ENCODE measurements at places on chromosomes 11 and 22. TPM values are rescaled to one million over a fixed set of nuclear protein-coding genes. Genes with fewer than 3 reads are reported as not detected.

KCNJ4 gene
- 0.86 TPM for total RNA-seq

APOL5 gene
- not detected for total RNA-seq

FAM83F gene
- 1.1 TPM for total RNA-seq

BIRC3 gene
- total RNA-seq: not detected

F2 gene
- total RNA-seq: 0.29 TPM

GGTLC3 gene
- not detected for total RNA-seq

KCNK7 gene
- 0.69 TPM for total RNA-seq

KRTAP5-1 gene
- total RNA-seq: not detected

PKDREJ gene
- total RNA-seq: not detected
